ENCODE measurements at places on chromosomes 4 and X.

DNA sequence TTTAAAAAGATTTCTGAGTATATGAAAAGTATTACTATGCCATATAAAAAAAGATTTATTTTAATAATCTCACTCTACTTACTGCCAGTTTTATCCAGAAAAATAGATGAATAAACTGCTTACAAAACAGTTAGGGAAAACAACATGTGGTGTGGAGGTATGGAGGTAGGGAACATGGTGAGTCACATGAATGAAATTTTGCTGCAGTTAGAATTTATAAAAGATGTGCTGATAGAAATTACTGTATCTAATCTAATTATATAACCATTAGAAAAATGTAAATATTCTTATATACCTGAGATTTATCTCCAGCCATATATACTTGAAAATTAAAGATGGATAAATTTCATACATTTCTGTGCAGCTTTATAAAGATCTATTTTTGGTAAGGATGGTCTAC is 184.0 kb upstream of the ANK2 start:
- DNase-seq = no peak

- no peak for DNase-seq
These were observed 88.6 kb downstream of the IRF2 start for GRCh38 chr4:184385705-184386141.

DNA sequence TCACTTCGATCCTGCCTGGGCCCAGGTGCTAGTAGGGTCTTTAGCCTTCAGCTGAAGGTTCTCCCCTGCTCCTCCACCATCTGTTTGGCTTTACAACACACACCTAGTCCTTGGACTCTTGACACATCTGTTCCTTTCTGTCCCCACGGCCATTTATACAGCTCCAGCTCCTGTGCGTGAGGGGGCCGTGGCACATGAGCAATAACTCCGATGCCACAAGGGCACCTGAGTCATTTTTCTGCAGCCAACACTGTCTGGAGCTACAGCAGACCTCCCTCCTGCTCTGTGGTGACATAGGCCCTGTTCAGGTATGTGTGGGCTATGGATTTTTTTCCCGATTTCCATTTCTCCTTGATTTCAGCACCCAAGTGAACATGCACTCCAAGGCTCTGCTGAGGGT is 44.7 kb upstream of the BCOR start:
- DNase-seq = no peak

DNA sequence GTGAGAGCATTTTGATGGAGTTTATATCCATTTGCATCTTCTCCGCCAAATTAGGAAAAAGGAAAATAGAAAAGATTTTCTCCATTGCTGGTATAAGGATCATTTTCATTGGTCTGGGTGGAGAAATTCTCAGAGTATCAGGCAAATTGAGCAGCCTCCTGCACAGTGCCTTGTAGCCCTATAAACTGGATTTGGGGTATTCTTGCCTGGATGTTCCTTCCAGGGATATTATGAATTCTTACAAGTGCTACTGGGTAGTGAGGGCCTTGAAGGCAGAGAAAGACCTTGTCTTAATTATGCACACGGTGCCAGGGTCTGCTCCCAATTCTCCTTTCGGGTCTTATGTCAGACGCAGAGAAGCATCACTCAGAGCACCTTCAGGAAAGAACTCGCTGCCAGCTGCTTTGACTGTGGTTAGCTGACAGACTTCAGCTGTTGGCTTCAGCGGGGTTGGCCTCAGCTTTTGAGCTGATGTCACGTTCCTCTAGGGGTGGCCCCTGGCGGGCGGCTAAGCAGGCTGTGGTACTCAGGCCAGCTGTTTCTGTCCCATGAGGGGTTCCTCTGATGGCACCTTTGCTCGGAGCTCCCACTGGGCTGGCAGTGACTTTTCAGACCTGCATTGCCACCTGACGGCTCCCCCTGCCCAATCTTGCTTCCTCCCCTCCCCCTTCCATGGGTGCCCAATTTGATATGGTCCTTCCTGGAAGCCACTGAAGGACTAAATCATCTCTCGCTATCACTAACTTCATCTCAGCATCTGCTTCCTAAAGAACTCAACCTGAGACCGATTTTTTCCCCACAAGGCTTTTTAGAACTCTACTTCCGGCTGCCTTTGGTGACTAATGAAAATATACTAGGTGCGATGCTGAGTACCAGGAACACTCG is 519.5 kb downstream of the BCOR start:
- peak; percentile 55 for DNase-seq

GRCh38 chrX:34632384-34632783 is 24.7 kb downstream of the TMEM47 start:
- DNase-seq = no peak

DNA sequence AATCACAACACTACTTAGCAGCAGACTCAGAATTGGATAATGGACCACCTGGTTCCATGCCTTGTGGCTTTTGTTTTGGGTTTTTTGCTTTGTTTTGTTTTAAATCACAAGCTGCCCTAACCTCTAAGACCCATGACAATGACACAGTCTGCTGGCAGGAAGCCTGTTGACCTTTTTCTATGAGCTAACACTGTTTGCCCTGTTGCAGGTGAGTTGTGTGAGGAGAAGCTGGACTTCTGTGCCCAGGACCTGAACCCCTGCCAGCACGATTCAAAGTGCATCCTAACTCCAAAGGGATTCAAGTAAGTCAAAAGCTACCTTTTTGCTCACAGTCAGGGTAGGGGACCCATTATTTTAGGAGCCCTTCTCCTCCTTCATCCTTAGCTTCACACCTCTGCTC is 110.8 kb upstream of the PACRGL start:
- no peak for DNase-seq

DNA sequence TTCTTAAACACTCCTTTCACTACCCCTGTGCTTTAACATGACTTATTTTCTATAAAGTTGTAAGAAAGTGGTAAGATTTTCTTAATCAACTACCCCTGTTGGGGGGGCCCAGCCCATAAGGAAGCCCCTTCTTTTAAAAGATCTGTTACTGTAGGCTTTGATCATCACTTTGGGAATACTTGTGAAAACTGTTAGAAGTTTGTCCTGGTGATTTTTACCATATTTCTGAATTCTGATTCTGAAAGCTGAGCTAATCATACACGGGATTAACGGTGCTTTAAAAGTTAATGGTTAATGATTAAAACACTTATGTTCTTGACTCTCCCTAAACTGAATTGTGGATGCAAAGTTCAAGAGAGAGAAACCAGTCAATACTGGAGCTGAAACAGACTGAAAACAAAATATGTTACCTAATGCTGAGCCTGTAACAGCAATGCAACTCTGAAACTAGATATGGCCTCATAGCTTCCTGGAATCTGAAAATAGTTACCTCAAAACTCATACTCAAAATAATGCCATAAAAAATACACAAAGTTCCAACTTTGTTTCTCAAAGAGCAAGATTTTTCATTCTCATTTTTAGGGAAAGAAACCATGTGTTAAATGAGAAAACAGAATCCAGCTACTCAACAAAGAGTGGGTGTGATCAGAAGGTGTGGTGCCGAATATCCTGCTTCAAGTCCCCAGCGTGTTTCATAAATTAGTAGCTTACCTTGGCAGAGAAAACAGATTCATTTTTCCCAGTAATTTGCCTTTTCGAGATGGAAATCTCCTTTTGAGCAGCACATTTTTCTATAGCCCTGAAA is 31.6 kb downstream of the ADH7 start:
- no peak for DNase-seq

- DNase-seq = no peak
These were observed 120.4 kb downstream of the NDST3 start for GRCh38 chr4:118154649-118155048.

- DNase-seq = no peak
These were observed 15.3 kb downstream of the CCNG2 start for GRCh38 chr4:77172336-77172735.

GRCh38 chr4:23373261-23373660 is 516.6 kb downstream of the PPARGC1A start:
- no peak for DNase-seq

DNA sequence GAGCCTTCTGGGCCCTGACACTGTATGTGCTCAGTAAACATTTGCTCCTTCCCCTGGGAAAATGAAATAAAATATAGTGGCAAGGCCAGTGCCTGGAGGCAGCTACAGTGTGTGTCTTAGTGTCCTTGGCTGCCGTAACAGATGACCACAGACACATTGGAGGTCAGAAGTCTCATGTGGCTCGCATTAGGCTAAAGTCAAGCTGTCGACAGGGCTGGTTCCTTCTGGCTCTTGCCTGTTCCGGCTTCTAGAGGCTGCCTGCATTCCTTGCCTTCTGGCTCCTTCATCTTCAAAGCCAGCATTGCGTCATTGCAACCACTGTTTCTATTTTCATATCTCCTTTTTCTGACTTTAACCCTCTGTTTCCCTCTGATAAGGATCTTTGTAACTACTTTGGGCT is 83.6 kb upstream of the STX18 start:
- DNase-seq = no peak

DNA sequence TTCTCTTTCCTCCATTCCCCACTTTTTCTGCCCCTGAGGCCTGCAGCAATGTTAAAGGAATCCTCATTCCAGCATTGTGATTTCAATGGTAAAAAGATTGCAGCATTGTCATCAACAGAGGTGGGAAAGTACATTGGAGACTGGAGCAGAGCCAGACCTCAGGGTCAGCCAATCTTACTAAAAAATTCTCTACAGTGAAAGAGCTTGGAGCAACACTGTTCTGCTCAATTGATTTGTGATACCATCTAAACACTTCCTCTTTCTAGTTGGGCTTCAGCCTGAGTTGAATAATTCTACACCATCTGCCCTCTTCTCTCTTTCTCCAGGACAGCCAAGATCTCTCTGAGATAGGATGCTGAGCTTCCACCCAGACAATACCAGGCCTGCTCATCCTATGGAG is 176.5 kb downstream of the AR start:
- no peak for DNase-seq

GRCh38 chr4:38860788-38861424 is 4.3 kb upstream of the TLR6 start:
- DNase-seq = peak; percentile 53

DNA sequence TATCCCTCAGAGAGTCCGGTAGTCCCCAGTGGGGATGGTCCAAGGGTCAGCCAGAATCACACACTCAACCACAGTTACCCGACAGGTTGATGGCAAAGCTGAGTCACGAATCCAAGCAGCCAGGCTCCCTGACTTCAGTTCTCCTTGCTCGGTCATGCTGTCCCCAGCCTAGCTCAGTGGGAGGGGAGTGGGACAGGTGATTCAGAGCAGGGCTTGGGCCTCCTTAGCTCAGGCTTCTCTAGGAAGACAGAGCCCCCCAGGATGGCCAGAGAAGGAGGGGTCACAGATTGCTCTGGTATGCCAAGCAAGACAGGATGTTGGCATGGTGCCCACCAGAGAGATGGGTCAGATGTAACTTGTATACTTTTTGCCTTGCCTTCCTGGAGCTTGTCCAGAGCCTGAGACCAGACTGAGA is 66.5 kb downstream of the EFNB1 start:
- DNase-seq = no peak

- no peak for DNase-seq
These were observed 33.9 kb upstream of the SLC7A11 start for GRCh38 chr4:138275963-138276621.

GRCh38 chr4:112898357-112899141 is 150.9 kb upstream of the ANK2 start:
- DNase-seq = no peak

DNA sequence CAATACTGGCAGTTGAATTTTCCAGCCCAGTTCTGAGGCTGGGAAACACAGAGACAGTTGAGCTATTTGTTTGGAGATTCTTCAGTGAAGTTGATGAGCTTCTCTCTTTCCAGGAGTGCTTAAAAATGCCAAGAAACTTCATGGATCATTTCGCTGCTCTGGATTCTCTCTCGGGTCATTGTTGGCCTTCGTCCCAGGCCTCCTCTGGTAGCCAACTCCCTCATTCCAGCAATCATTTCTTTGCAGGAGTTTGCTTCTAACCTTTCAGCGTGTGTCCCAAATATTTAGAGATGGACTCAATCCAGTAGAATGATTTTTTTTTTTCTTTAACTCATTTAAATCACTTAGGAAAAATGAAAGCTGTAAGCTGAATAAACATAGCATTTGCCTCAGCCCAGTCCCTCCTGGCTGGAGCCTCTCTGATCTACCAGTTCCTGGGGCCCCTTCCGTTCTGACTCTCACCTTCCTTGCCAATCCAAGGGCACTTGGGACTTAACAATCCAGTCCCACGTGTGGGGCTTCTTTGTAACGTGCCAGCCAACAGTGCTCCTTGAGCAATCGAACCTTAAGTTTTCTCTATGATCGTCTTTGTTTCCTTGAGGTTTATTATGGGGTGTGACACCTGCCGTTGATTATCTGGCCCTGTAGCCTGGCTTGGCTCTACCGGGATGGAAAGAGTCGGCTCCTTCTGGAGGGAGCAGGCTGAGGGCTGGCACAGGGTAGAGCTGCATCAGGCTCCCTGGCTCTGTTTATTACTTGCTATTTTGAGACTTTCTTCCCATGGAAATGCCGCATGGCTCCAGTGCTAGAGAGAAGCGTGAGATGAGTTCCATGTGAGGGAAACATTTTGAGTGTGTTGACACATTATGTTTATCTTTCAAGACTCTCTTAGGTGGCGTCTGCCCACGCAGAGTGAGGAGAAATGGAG is 80.4 kb upstream of the GPC4 start:
- DNase-seq = no peak

- no peak for DNase-seq
These were observed 26.2 kb downstream of the ATXN3L start for GRCh38 chrX:13293700-13294099.

- DNase-seq = no peak
These were observed 104.5 kb downstream of the SHISA3 start for GRCh38 chr4:42501624-42502401.

DNA sequence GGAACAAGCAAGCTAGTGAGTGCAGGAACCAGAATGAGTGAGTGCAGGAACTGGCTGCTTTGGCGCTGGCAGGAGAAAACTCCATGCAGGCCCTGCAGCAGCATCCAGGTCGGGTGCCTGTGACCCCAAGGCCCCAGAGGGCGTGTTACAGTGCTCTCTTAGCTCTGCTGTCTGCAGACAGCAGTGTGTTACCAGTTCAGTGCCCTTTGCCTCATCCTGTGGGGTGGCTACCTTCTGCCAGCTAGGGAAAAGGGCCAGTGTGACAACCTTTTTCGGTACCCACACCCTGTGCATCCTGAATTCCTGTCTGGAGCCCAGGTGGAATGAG is 202.3 kb upstream of the SMIM31 start:
- DNase-seq = no peak

DNA sequence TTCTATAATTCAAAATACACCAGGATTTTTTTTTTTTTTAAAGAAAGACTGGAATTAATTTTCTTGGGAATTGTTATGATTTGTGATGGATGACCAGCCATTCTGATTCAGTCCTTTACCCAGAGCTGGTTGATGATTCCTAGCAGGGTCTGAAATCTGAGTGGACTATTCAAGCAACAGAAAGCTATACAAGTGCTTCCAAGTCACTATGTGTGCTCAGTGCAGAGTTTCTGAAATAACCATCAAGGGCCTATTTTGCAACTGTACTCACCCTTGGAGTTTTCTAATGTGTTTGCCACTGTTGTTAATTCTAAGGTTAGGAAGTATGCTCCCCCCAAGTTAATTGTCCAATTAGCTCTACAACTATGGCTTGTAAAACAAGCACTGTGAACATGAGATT is 137.7 kb upstream of the RAPGEF2 start:
- no peak for DNase-seq

GRCh38 chrX:109577055-109577454 is 40.4 kb downstream of the NXT2 start:
- DNase-seq = no peak

Data from activated naive CD8-positive, alpha-beta T cell treated with anti-CD3 and anti-CD28 coated beads for 36 hours (primary cell).